Occipital lobe (tissue), 3 donors: ENCODE measurements at places on chromosomes 11 and 22. TPM values are rescaled to one million over a fixed set of nuclear protein-coding genes. Genes with fewer than 3 reads are reported as not detected.

DNA sequence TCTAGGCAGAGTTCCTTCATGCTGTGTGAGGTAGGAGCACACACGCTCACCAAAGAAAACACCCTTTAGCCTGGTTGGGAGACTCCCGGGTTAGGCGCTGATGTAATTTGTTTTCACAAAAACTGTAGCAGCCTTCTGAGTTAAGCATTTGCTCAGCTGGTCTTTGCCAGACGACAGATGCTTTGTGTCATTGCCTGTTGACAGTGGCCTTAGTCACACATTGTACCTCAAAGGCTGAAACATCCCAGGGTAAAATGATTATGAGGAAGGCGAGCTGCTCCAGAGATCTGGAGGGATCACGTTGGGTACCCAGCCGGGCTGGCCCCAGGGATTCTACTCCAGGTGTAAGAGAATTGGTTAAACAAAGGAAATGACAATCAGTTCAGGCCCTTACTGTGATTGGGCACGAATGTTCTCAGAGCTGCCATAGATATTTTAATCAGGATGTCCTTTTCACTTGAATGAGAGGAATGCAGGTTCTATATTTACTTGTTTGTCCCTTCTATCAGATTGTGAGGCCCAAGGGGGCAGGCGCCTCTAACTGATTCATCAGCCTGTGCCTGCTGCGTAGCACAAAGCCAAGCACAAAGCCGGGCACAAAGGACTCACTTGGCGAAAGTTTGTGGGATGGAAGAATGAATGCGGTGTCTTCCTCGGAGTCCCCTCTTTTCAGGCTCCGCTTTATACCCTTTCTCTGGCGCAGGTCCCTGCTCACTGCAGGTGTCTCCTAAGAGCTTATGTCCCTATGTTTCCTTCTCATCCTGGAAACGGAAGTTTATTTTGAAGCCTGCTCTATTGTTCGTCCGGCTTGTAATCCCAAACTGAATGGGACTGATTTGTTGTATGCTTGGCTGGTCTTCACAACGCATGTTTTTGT lies 47.1 kb downstream of the ADM start:
- DNase-seq = no peak

DNA sequence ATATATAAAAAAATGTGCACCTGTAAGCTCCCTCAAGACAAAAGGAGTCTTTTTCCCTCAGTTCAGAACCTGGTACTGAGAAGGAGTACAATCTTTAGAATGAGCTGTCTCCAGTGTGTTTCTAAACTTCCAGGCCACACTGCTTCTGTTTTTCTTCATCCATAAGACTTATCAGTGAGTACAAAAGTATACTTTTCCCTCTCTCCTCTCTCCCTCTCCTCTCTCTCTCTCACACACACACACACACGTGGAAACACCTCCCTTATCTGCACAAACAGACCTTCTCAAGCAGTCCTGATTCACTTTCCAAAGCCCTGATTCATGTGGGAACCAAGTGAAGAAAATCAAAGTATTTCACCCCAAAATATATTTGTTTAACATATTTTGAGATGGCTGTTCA lies 220.7 kb upstream of the UBASH3B start:
- DNase-seq = no peak

GRCh38 chr11:46222490-46223251 lies 54.8 kb upstream of the CREB3L1 start:
- DNase-seq = no peak

DNA sequence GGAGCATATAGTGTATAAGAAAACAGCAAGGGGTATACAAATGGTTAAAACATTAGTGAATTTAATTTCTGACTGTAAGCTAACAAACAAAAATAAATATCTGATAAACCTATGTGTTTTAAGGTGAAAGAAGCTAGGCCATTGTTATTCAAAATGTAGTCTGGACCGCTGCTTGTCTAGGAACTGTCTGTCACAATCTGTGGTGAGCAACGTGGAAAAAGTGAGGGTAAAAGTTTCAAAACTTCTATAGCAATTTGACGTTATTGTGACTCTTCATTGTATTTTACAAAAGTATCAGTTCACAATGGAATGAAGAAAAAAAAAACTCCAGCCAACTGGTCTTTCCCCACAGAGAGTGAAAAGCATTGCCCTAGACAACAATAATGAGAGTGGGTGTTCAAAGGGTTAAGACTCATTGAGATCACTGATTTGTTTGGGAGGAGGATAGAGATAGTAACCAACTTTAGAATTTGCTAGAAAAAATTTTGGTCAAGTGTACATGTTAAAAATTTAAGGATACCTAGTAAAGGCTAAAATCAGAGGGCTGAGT lies 79.1 kb downstream of the UVRAG start:
- DNase-seq = no peak

DNA sequence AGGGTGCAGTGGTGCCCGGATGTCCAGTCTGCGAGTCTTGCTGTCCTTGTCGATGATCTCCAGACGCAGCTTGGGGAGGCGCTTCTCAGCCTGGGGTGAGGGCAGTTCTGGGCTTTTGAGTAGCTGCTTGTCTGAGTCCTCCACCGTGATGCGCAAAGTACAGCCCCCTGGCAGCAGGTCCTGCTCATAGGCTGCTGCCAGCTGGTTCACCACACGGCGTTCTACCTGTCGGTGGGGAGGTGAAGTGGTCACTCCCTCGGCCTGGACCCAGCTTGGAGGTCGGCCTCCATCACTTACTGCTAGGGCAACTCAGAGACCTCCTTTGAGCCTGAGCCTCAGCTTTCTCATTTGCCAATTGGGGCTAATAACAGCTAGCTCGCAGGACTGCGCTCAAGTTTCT lies 49.4 kb upstream of the PHOX2A start:
- no peak for DNase-seq

- DNase-seq = no peak
These were observed 578.0 kb upstream of the CADM1 start for GRCh38 chr11:116082256-116082655.

DNA sequence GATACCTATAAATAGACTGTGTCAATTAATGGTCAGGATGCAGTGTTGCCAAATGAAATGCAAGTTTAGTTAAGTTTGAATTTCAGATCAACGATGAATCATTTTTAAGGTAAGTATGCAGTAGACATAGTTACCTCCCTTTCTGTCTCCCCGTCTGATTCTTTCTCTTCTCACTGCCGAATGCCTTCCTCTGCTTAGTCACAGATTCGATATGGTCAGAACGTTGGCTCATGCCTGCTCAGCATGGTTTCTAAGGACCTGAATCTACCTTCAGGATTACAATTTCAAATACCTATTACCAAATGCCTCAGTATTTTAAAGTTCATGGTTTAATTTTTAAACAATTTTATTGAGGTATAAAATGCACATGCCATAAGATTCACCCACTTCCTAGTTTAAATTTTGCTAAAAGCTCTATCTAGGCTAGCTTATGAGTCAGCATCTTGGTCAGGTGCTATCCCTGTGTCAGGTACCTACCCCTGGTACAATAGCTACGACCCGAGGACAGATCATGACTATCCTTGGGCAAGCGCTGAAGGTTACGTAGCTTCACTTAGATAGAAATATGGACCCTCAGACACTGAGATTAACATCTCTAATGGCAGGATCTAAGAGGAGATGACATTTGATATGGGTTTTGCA lies 78.2 kb upstream of the SPON1 start:
- DNase-seq = no peak

DNA sequence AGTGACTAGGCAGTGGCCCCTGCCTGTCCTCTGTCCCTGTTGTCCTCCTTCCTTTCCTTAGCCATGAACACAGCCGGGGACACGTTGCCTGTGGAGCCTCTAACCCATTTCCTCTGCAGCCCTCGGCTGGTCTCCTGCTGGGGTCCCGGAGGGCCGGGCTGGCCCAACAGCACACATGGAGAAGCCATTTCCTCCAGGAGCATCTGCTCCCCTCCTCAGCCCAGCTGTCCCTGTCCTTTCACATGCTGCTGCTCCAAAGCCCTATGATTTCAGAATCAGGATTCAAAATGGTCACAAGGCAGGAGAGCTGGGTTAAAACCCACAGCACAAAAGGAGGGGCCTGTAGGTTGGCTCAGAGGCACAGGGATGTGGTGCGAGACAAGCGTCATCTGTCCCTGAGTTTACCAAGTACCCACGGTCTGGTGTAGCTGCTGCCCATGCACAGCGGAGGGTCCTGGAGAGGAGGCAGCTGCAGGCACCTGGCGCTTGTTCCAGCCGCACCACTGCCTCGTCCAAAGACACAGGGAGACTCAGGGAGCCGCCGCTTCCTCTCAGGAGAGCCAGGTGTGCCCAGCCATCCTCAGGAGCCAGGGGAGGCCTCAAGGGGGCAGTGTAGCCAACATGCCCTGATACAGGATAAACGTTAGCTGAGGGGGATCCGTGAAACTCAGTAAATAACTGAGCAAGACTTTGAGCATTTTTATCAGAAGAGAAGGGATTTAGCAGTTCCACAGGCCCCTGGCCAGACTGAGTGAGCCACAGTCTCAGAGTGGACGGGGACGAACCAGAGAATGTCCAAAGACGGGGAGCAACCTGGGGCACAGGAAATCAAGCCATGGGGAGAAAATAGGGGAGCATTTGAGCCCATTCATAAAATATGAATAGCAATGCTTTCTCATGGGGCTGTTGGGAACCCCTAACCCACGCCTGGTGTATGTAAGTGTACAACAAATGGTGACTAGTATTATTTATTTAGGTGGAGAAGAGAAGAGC lies 3.9 kb upstream of the VSIG10L2 start:
- no peak for DNase-seq

DNA sequence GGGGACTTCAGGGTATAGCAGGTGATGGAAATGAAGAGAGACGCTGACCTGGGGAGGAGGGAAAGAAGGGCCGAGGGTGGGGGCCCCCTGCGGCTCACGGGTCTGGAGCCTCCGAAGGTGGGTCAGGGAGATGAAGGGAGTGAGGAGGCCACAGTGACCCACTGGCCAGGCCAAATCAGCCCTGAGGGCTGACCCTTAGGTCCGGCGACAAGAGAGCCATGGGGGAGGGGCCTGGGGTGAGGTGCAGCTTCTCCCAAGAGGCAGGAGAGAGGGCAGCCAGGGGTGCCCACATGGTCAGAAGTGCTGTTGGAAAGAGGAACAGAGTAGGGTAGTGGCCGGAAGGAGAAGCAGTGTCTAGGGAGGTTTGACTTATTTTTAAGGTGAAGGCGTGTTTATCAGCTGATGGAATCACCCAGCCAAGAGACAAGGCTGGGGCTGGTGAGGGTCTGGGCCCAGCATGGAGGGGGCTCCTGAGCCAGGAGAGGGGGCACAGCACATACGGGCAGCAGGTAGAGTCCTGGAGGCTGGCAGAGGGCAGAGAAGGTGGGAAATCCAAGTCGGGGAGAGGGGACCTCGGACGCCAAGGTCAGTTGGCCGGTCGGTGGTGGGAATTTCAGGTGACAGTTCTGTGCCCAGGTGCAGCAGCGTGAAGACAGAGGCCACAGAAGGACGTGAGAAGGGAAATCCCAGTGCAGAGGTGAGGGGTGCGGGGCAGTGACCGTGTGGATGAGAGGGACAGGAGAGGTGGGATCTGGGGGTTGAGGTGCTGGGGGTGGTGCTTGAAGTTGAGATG lies 49.0 kb downstream of the LINC01488 start:
- DNase-seq = no peak

GRCh38 chr11:19345519-19345847 lies 104.7 kb upstream of the E2F8 start:
- peak; percentile 66 for DNase-seq

- DNase-seq = no peak
These were observed 70.3 kb downstream of the INSC start for GRCh38 chr11:15185021-15185420.

DNA sequence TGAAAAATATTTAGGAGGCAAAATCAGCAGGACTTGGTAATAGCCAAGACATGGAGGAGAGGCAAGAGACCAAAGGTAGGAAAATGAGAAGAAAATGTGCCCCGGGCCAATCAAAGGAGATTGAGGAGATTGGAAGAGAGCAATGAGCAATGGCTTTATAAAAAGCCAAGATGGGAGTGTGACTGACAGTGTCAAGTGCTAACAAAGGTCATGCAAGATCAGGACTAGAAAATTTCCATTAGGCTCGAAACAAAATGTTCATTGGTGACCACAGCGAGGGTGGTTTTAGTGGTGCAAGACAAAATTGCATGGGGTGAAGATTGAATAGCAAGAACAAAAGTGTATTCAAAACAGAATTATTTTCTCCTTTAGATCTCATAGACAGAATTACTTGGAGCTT lies 45.2 kb upstream of the TBCEL start:
- no peak for DNase-seq

- no peak for DNase-seq
These were observed 48.7 kb downstream of the LDLRAD3 start for GRCh38 chr11:35992548-35992947.

GRCh38 chr22:35643991-35644390 lies 4.3 kb upstream of the APOL6 start:
- DNase-seq = no peak

- DNase-seq = no peak
These were observed 146.7 kb downstream of the ST3GAL4 start for GRCh38 chr11:126502159-126502558.

DNA sequence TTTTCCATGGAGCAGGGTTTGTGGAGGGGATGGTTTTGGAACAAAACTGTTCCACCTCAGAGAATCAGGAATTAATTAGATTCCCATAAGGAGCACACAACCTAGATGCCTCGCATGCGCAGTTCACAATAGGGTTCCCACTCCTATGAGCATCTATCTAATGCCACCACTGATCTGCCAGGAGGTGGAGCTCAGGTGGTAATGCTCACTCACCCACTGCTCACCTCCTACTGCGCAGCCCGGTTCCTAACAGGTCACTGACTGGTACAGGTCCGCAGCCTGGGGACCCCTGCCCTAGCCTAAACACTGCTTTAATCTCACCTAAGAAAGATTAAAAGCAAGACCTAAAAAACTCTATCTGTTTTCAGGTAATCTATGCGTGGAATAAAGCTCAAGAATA lies 553.0 kb downstream of the JRKL start:
- DNase-seq = no peak

- no peak for DNase-seq
These were observed 685.1 kb downstream of the METTL15 start for GRCh38 chr11:28793282-28793738.

DNA sequence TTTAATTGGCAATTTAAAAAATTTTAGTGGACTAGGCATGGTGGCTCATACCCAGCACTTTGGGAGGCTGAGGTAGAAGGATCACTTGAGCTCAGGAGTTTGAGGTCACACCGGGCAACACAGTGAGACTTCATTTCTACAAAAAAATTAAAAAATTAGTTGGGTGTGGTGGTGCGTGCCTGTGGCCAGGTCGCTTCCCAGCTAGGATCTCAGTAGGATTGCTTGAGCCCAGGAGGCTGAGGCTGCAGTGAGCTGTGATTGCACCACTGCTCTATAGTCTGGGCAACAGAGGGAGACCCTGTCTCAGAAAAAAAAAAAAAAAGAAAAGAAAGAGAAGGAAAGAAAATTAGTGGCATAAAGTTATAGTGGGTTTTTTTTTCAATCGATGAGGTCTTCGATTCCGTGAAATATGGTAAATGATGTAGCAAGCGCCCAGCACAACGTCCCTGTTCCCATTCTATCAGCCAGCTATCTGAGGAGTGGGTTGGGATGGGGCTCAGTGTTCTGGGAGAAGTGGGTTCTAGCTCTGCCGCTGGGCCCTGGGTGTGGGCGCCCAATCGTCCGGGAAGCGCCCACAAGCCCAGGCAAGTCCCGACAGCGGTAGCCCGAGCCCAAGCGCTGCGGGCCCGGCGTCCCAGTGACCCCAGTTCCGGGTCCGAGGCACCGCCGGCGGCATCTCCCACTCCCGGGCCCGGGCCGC lies 1.4 kb downstream of the FOSL1 start:
- no peak for DNase-seq

Gene TMEM191B
- 0.94 TPM for total RNA-seq

Gene TMEM151A
- total RNA-seq = 6.4 TPM

Gene ANO9
- total RNA-seq = not detected

Gene MYRF
- total RNA-seq = 0.94 TPM

Gene ANO3
- 6.7 TPM for total RNA-seq
